T-helper 1 cell (primary cell): ENCODE measurements at places on chromosomes 2 and 18.

- DNase-seq: no peak
Measured at GRCh38 chr2:104078431-104079157, 775.3 kb upstream of the POU3F3 start.

DNA sequence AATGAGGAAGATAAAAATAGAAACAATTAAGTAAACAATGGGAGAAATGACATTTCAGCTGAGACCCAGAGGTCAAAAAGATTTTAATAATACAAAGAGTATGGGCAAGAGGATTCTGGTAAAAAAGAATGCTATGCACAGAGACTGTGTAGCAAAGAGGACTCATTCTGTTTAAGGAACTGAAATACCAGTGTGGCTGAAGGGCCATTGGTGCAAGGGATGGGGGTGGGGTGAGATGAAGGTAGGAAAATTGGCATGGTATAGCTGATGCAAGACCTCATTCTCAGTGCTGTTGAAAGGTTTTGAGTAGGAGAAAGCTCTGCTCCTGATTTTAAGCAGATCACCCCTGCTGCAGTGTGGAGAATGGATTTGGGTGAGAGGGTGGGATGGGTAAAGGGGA, 10.8 kb downstream of the GALNT1 start:
- DNase-seq: no peak

GRCh38 chr2:120739438-120740090, 3.9 kb downstream of the GLI2 start:
- no peak for DNase-seq

GRCh38 chr2:145617906-145618305, 1098.0 kb upstream of the ZEB2 start:
- DNase-seq: no peak

DNA sequence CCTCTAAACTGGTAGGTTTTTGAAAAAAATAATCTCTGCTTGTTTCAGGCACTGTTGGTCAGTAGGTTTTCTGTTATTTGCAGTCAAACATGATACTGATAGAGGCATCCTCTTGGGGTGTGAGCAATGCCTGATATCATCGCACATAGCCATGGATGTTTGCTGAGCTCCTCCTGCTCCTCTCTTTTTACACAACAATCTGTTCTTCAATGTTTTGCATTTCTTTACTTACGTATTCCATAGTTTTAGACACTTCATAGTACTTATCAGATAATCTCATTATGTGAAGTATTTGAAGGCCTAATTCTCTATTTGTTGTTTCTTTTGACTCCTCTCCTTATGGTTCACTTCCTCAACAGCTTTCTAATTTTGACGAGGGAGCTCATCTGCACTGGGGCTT, 23.0 kb upstream of the HS6ST1 start:
- no peak for DNase-seq

- DNase-seq: no peak
Measured at GRCh38 chr2:177666408-177666807, 273.8 kb downstream of the AGPS start.

GRCh38 chr2:174764280-174765255, at the start of gene CHRNA1:
Gene CHRNA1, minus strand, starts transcription at chr2:174764472. Its CDS starts 78 bp downstream, at chr2:174764394.
- DNase-seq: no peak

DNA sequence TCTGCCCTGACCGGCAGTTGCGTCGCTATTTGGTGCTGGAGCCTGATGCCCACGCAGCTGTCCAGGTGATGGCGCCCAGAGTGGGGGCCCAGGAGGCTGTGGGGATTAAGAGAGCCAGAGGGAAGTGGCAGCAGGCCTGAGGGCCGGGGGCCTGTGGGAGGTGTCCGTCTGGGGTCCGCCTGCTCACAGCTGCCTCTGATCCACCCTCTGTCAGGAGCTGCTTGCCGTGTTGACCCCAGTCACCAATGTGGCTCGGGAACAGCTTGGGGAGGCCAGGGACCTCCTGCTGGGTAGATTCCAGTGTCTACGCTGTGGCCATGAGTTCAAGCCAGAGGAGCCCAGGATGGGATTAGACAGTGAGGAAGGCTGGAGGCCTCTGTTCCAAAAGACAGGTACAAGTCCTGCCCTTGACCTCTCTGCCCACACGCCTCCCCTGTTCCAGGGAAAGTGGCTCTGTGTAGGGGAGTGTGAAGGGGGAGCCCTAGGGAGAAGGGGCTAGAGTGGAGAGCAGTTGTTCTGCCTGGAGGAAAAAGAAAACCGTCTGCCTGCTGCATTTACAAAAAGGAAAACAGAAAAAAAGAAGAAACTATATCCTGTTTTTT, 11.6 kb downstream of the STK11IP start:
- no peak for DNase-seq

DNA sequence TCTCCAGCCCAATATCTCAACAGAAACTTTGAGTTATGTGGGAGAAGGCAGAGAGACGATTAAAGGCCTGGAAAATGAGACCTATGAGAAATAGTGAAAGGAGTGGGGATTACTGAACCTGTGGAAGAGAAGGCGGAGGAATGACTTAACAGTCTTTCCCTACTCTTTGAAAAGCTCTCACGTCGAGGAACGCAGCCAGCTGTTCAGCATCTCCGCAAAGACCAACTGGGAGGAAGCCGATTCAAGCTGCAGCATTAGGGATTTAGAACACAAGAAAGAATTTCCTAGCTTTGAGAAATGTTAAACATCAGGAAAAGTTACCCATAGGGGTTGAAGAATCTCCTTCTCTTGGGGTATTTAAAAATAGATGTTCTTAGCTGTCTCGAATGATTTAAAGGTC, 233.2 kb upstream of the PARD3B start:
- no peak for DNase-seq

GRCh38 chr18:21361307-21361880, 119.4 kb downstream of the GREB1L start:
- DNase-seq: no peak

DNA sequence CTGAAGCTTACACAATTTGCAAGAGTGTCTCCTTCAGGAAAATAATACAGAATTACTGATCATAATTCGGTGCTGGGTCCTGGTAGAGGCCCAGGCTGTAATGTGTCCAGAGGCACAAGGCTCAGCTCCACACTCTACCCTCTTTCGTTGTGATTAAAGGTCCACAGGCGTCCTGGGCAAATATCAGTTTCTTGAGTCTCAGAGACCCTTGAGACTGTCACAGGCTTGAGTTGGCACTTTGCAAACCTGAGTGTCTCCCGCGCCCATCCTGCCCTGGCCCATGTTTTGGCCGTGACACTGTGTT, 46.9 kb upstream of the SMAD7 start:
- DNase-seq: no peak

DNA sequence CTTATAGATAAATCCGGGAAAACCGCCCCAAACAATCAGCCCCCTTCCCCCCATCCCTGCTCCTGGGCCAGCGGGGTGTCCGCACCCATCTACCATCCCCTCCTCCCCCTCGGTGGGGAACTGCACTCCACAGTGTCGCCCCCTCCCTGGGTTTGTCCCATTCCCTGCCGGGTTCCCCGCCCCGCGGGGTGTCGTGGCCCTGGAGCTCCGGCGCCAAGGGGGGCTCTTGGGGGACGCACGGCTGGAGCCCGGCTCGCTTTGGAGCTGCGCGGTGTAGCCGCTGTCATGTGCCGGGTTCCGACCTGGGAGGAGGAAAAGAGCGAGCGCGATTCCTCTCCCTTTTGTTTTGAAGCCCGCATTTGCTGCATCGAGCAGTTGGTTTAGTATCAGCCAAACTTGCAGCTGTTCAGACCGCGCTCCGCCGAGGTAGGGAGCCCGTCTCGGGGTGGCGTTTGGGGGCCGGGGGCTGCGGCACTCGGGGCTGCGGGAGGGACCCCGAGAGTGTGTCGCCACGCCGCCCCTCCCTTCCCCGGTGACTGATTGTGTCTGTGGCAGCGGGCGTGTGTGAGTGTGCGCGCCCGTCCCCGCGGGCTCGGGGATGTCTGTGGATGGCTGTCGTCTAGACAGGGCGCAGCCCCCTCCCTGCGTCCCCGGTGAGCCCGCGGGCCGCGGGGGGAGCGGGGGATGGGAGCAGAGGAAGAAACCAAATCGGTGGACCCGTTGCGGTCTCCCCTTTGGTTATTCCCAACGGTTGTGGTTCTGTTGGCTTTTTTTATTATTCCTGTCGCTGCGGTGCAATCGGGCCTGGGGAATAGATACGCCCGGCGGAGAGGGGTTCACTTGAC, 797 bp downstream of the CTIF start:
- DNase-seq: peak; percentile 26

- no peak for DNase-seq
Measured at GRCh38 chr2:230872968-230873660, 8.4 kb downstream of the ITM2C start.

DNA sequence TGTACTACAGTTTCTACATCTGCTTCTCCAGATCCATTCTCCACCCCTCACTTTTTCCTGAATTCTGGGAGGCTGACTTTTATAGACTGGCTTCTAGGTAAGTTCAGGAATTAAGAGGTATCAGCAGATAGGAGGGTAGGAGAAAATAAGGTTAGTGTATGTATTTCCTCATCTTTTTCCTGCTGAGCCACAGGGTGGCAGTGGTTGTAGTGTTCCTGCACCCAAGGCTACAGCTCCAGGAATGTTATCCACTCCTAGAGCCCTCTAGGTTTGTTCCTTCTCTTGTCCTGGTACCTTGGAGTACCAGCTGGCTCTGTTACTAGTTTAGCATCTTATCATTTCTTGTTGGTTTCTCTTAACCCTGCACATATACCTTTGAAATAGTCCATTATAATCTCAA, 40.7 kb upstream of the C2orf66 start:
- DNase-seq: no peak

GRCh38 chr18:53943326-53943860, 281.1 kb downstream of the MBD2 start:
- DNase-seq: no peak

GRCh38 chr2:215974700-215975429, 38.5 kb downstream of the MREG start:
- DNase-seq: no peak

- no peak for DNase-seq
Measured at GRCh38 chr2:186962085-186962747, 113.2 kb upstream of the ZSWIM2 start.

GRCh38 chr2:168494190-168494711, 38.2 kb downstream of the CERS6 start:
- no peak for DNase-seq

- no peak for DNase-seq
Measured at GRCh38 chr2:54404270-54404669, 51.9 kb upstream of the SPTBN1 start.

- DNase-seq: no peak
Measured at GRCh38 chr18:61079714-61080113, 253.5 kb upstream of the CDH20 start.

GRCh38 chr2:71933467-71934319, 214.0 kb downstream of the CYP26B1 start:
- DNase-seq: no peak

GRCh38 chr2:43524177-43524965, 71.5 kb downstream of the THADA start:
- no peak for DNase-seq

- DNase-seq: no peak
Measured at GRCh38 chr2:235389626-235390025, 104.2 kb upstream of the AGAP1 start.

- no peak for DNase-seq
Measured at GRCh38 chr18:23200756-23201155, 65.5 kb downstream of the CABLES1 start.

DNA sequence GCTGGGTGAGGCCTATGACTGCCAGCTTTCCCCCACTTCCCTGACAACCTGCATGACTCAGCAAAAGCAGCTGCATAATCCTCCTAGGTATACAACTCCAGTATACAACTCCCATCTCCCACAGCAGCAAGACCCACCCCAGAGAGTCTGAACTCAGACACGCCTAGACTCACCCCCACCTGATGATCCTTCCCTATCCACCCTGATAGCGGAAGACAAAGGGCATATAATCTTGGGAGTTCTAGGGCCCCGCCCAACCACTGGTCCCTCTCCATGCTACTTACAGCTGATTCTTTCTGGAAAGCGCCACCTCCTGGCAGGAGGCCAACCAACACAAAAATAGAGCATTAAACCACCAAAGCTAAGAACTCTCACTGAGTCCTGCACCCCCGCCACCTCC, 296.5 kb downstream of the DCC start:
- DNase-seq: no peak

- no peak for DNase-seq
Measured at GRCh38 chr2:122651236-122651635, 895.8 kb downstream of the TSN start.

- no peak for DNase-seq
Measured at GRCh38 chr18:31424383-31424988, 23.1 kb upstream of the DSG3 start.

DNA sequence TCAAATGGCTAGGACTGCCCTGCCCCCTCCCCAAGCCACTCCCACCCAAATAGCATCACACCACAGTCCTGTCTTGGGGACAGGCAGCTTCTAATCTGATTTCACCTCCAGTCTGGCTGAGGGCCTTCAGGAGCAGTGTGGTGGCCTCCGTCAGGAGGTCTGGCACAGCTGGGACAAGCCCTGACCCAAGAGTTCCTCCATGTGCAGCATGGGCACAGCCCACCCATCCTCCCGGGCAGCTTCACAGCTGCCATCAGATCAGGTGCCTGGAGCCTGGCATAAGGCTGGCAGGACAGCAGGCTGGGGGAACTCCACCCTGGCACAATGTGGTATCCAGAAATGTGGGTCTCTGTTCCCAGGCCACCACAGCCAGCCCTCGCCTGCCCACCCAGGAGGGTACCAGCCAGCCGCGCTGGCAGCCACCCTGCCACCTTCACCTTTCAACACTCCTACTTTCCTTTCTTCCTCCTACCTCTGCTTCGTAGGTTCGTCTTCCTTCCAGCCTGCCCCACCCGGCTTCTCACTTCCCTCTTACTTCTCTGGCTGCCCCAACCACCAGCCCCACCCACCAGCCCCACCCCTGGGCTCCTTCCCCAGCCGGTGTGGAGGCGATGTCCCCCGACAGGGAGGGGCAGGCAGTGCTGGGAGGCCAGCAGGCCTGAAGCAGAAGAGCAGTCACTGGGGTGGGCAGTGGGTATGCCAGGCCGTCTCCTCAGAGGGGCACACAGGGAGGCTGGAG, at the start of gene CAPG:
CAPG (minus strand) TSS at position 522 of the 739 bp plus-strand sequence. CDS start 8,221 bp downstream, outside the sequence.
- no peak for DNase-seq

DNA sequence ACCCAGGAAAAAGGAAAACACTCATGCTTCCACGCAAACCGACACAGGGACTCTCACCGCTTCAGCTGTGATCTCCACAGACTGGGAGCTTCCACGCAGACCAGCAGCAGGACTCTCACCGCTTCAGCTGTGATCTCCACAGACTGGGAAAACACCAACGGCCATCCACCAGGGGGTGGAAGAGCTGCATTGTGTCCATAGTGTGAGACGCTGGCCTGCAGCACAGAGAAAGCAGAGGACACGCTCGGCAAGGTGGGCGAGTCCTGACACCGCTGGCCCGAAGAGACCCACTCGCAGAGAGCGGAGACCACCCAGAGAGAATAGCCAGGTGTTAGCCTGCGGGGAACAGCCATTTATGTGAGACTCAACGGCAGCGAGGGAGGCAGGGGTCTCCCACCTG, 42.5 kb upstream of the NFATC1 start:
- no peak for DNase-seq

GRCh38 chr2:82301506-82301905, 1997.0 kb upstream of the LRRTM1 start:
- no peak for DNase-seq

- DNase-seq: no peak
Measured at GRCh38 chr2:68717305-68717661, 17.3 kb upstream of the ARHGAP25 start.

GRCh38 chr18:13624563-13625237, 101.7 kb downstream of the FAM210A start:
- DNase-seq: no peak
